Pancreas (tissue), 10 donors: ENCODE measurements at places on chromosomes 1 and 21. TPM values are rescaled to one million over a fixed set of nuclear protein-coding genes. Genes with fewer than 3 reads are reported as not detected.

- H3K4me3 ChIP-seq, result no peak overlapping the region
- no peaks in the 10 kb centered on the region for H3K36me3 ChIP-seq
- H3K27ac ChIP-seq, result no peak overlapping the region
- H3K27me3 ChIP-seq, result no peaks in the 10 kb centered on the region
- H3K4me1 ChIP-seq, result no peaks in the 10 kb centered on the region
- no peak for DNase-seq
Observed at GRCh38 chr1:245397771-245398170, 243.0 kb downstream of the KIF26B start.

DNA sequence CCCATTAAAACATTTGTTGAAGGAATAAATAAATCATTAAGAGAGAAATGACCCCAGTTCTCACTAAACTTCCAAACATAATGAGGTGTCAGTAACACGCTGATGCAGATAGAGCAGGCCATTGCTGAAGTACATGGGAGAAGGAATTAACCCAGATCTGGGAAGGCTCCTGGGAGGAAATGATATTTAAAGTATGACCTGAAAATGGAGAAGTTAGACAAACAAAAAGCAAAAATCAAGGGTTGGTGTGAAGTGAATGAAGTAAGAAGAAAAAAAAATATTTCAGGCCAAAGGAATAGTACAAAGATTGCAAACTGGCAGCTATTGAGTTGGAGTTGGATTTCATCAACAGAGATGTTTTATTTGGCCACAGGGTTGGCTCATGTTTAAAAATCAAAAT lies 71.4 kb downstream of the RGS2 start:
- peaks cover 10% of the 10 kb centered on the region for H3K4me1 ChIP-seq
- no peak overlapping the region for H3K4me3 ChIP-seq
- no peak overlapping the region for H3K27ac ChIP-seq
- H3K36me3 ChIP-seq, result no peaks in the 10 kb centered on the region

DNA sequence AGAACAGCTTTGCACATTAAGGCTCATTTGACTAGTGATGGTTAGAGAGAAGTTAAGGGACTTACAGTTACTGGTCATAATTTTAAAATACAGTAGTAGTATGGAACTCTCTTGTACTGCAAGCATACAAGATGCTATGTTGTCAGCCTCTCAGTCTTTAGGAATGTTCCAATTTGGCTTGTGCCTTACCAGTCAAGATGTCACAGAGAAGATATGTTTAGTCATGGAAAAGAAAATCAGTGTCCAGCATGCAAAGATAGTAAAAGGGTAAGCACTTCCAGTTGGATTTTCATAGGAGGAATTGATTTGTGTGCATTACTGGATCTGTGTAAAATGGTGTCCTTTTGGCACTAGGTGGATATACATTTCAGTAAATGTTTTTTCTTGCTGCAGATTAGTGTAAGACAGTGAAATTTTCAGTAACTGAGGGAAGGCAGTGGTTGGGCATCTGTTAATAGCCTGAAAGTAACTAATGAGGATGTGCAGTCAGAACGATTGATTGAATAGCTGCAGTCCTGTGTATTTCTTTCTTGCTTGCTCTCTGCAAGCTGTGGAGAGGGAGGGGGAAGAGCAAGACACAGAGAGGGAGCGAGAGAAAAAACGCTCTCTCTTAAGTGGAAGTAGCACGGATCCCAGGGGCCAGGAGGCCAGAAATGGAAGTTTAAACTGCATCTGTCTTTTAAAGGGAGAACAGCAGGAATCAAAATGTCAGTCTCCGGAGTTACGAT lies 108.2 kb downstream of the CLEC20A start:
- no peak for DNase-seq
- H3K27me3 ChIP-seq, result no peaks in the 10 kb centered on the region
- no peaks in the 10 kb centered on the region for H3K4me1 ChIP-seq

GRCh38 chr21:34365809-34366208 lies 2.0 kb downstream of the KCNE2 start:
- H3K4me1 ChIP-seq, result no peaks in the 10 kb centered on the region
- no peak for DNase-seq
- no peaks in the 10 kb centered on the region for H3K36me3 ChIP-seq

GRCh38 chr1:239426821-239427475 lies 40.6 kb downstream of the CHRM3 start:
- no peaks in the 10 kb centered on the region for H3K4me1 ChIP-seq
- H3K27me3 ChIP-seq, result no peaks in the 10 kb centered on the region
- no peak for DNase-seq
- H3K4me3 ChIP-seq, result no peak overlapping the region
- no peaks in the 10 kb centered on the region for H3K36me3 ChIP-seq

DNA sequence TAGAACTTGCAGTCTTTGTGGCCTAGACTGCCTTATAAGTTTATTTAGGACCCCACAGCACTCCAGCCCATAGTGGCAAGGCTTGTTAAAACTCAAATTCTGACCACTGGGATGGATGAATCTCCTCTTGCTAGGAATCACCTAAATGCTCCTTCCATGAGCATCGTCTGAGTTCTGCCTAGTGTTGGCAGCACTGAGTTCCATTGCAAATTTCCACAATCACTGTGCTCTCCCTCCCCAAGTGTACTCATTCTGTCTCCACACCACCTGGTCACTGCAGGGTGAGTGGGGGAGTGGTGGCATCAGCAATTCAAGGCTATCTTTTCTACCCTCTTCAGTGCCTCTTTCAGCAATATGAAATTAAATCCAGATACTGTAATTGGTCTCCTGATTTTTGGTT lies 46.7 kb upstream of the PTBP2 start:
- H3K4me3 ChIP-seq, result no peak overlapping the region
- H3K36me3 ChIP-seq, result no peaks in the 10 kb centered on the region
- no peak overlapping the region for H3K27ac ChIP-seq
- H3K4me1 ChIP-seq, result no peaks in the 10 kb centered on the region

Gene LRRC53
- not detected for total RNA-seq

Gene SYDE2
- 5.4 TPM for total RNA-seq

Gene CFAP107
- total RNA-seq, result not detected

Gene FOXD3
- total RNA-seq, result not detected
